CD4-positive, CD25-positive, alpha-beta regulatory T cell (primary cell): ENCODE measurements at places on chromosomes 6 and 20. TPM values are rescaled to one million over a fixed set of nuclear protein-coding genes. Genes with fewer than 3 reads are reported as not detected.

Gene LGSN
- polyA plus RNA-seq: not detected

Gene GPR6
- polyA plus RNA-seq: not detected

Gene TRIM10
- polyA plus RNA-seq: not detected

Gene SYCP2
- polyA plus RNA-seq: 1.1 TPM

Gene SAYSD1
- 23.0 TPM for polyA plus RNA-seq

Gene THBD
- not detected for polyA plus RNA-seq

Gene NMBR
- not detected for polyA plus RNA-seq

GRCh38 chr6:90440586-90441283 lies 144.1 kb upstream of the BACH2 start:
- H3K36me3 ChIP-seq: no peaks in the 10 kb centered on the region
- no peaks in the 10 kb centered on the region for H3K27me3 ChIP-seq
- no peaks in the 10 kb centered on the region for H3K4me1 ChIP-seq
- H3K27ac ChIP-seq: no peak overlapping the region

DNA sequence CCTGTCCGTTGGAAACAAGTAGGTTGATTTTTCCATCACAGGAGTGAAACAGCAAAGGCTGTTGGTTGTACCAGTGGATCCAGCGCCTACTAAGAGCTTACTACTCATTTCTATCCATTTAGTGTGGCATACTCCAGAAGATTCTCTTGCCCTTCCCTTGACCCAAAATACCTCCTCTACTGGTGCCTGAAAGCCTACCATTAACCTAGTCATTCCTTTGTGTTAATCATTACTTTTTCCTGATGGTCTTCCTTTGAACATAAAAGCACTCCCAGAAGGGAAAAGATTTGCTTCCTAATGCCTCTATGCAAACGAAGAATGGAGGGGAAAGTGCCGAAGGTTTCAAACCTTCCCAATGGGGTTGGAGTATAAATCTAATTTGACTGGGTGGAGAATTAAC lies 123.3 kb downstream of the QRSL1 start:
- no peak overlapping the region for H3K4me3 ChIP-seq
- no peaks in the 10 kb centered on the region for H3K36me3 ChIP-seq
- DNase-seq: no peak
- no peaks in the 10 kb centered on the region for H3K4me1 ChIP-seq

DNA sequence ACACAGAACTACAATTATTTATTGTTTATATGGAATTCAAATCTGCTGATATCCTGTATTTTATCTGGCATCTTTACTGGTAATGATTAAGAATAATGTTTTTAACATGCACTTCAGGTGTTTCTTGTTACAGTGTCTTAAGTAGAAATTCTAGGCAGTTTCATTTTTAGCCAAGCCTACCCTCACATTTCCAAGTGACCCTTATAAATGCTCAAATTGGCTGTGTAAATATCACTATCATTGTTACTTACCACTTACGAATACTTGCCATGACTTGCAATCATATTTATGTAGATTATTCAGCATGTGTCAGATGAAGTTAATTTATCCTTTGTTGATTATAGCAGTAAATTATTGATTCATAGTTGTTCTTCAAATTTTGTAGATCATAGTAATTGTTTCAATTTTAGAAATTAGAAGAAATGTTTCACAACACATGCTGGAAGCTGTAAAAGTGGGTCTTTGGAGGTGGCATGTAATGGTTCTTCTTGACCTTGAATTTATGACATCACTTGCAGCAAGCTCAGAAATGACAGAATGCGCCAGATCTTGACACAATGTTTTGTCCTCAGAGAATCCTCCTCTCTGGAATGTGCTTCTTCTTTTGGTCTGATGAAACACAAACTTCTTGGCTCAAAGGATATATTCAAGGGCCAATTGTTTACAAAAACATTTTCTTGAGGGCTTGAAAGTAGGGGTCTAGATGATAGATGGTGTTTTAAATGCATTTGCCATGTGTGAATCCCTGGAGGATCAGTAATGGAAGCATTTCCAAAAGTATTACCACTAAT lies 471.8 kb downstream of the COL12A1 start:
- H3K4me3 ChIP-seq: no peak overlapping the region
- DNase-seq: no peak
- H3K4me1 ChIP-seq: no peaks in the 10 kb centered on the region
- H3K27me3 ChIP-seq: no peaks in the 10 kb centered on the region
- H3K36me3 ChIP-seq: no peaks in the 10 kb centered on the region

- H3K27ac ChIP-seq: no peak overlapping the region
- H3K36me3 ChIP-seq: no peaks in the 10 kb centered on the region
Measured at GRCh38 chr20:9565910-9566550, 51.6 kb downstream of the LAMP5 start.

GRCh38 chr6:90144396-90144795 lies 152.2 kb downstream of the BACH2 start:
- H3K4me3 ChIP-seq: no peak overlapping the region
- no peak overlapping the region for H3K27ac ChIP-seq

GRCh38 chr20:23909390-23909789 lies 29.8 kb upstream of the CST5 start:
- H3K4me3 ChIP-seq: no peak overlapping the region
- no peak overlapping the region for H3K27ac ChIP-seq
- DNase-seq: no peak
- no peaks in the 10 kb centered on the region for H3K4me1 ChIP-seq
- H3K36me3 ChIP-seq: no peaks in the 10 kb centered on the region

- no peak overlapping the region for H3K4me3 ChIP-seq
- H3K36me3 ChIP-seq: no peaks in the 10 kb centered on the region
- no peaks in the 10 kb centered on the region for H3K4me1 ChIP-seq
- no peaks in the 10 kb centered on the region for H3K27me3 ChIP-seq
Measured at GRCh38 chr20:2914160-2914559, 40.9 kb downstream of the PTPRA start.

DNA sequence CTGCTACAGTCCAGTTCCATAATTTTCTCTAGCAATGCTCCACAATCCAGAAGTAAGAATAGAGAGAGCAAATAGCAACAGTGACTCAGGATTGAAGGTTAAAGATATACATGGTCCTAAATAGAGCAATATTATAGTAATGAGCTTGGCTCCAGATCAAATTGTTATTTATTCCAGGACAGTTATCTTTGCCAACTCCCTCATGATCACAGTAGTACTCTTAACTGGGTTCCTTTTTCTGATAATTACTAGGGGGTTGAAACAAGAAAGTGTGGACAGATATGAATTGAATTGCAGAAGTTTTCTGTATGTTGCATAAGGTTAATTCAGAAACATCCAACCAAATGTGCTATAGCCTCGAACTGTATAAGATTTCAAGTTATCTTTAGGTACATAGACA lies 11.9 kb downstream of the FAM184A start:
- no peak for DNase-seq
- no peaks in the 10 kb centered on the region for H3K4me1 ChIP-seq
- H3K36me3 ChIP-seq: no peaks in the 10 kb centered on the region
- no peak overlapping the region for H3K27ac ChIP-seq
- H3K27me3 ChIP-seq: no peaks in the 10 kb centered on the region
- H3K4me3 ChIP-seq: no peak overlapping the region

DNA sequence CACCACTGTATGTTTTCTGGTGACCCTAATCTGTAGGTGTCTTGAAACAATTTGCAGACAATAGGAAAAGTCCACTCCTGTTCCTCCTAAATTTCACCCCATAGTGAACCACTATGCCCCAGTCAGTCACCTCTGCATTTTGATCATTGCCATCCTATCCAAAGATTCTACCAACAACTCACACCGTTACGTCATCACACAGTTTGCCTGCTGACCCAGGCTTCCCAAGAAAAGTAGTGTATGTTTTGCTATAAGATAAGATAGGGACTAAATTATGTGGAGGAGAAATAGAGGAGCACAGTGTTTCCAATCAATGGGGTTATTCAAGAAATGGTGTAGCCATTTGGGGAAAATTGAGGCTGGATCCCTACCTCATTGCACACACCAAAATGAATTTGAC lies 58.8 kb downstream of the GNAS start:
- DNase-seq: no peak
- no peaks in the 10 kb centered on the region for H3K27me3 ChIP-seq
- H3K4me1 ChIP-seq: peaks cover 23% of the 10 kb centered on the region
- H3K27ac ChIP-seq: no peak overlapping the region
- no peak overlapping the region for H3K4me3 ChIP-seq

- H3K4me3 ChIP-seq: no peak overlapping the region
- H3K36me3 ChIP-seq: no peaks in the 10 kb centered on the region
Measured at GRCh38 chr20:46322641-46323040, 14.3 kb upstream of the CDH22 start.

DNA sequence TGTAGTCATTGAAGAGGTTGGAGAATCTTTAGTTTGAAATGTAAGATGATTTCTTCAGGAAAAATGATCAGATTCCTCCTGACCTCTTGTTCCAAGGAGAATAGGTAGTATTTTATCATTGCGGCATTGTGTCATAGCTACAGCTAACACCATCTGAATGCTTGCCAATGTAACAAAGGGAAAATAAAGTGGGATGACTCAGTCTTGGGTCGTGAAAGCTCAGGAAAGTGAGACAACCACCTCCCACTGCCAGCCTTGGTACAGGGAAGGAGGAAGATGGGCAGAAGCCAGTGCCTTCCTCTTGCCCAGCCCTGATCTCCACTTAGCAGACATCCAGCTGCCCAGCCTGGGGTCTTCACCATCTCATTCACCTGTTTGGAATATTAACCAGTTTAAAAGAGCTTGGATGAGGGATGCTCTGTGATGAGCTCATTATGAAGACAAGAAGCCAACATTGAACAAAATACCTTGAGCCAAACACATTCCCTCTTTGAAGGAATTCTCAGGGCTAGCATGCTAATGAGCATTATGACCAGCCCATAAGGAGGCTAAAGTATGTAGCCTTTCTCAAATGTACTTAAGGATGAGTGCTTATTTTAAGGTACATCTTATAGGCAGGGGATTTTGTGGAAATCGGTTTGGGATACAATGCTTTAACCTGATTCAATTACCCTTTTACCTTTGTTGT lies 40.0 kb upstream of the APCDD1L start:
- no peaks in the 10 kb centered on the region for H3K4me1 ChIP-seq
- DNase-seq: no peak
- H3K27me3 ChIP-seq: no peaks in the 10 kb centered on the region
- no peaks in the 10 kb centered on the region for H3K36me3 ChIP-seq
- no peak overlapping the region for H3K27ac ChIP-seq
- no peak overlapping the region for H3K4me3 ChIP-seq

DNA sequence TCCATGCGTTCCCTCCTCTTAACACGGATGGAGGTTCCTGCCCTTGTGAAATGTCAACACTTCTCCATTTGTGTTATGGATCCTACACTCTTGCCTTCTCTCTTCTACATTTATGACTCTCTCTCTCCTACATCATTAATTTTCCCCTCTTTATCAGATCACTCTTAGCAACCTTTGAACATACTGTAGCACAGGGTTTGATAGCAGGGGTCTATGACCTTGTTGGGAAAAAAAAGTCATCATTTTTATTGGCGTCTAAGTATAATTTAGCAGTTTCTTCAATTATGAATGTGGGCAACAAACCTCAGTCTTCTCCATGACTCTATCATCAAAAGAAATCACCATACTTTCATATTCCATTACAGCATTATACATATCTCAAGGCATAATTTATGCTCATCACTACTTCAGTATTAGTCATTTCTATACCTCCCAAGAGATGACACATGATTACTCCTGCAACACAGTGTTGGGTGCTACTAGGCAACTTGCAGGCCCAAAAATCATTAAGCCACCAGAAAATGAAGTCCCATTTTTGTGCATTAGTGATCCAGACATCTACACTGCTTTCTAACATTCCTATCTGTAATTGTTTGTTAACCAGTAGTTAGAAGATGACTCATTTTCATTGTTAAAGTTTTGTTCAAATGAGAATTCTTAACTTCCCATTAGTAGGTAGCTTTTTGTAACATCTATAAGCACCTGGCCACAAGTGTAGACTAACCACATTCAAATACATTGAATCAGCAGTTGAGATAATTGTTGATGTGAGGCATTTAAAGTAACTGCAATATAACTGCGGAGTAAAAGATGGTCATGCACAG lies 9.5 kb downstream of the CYP39A1 start:
- H3K36me3 ChIP-seq: no peaks in the 10 kb centered on the region
- H3K27ac ChIP-seq: no peak overlapping the region
- no peaks in the 10 kb centered on the region for H3K27me3 ChIP-seq
- no peak overlapping the region for H3K4me3 ChIP-seq

DNA sequence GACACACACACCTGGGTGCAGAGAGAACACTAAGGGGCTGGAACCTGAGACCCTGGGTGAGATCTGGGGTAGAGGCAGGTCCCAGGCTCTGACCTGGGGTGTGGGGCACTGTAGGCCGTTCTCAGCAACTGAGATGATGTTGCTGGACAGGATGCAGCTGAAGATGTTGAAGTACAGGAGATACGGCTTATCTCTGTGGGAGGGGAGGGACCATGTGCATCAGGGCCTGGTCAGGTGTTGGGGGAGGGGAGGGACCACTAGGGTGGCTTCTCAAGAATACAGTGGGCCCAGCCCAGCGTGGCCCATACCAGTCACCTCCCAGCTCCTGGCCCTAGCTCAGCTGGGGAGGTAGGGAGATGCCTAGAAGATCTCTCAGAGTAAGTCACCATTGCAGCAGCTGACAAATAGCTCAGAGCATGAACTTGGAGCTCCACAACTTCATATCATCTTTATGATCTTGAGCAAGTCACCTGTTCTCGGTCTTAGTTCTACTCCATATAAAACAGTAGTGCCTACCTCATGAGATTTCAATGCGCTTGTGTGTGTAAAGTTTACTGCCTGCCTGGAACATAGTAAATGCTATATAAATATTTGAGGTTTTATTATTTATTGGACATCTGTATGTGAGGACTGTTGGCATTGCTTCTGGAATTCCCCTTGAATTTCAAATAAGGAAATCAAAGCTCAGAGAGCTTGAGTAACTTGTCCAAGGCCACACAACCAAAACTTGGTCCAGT lies 3.8 kb downstream of the SLC44A4 start:
- no peaks in the 10 kb centered on the region for H3K27me3 ChIP-seq
- peaks cover 6% of the 10 kb centered on the region for H3K36me3 ChIP-seq
- no peak overlapping the region for H3K4me3 ChIP-seq
- no peak overlapping the region for H3K27ac ChIP-seq
- no peak for DNase-seq

DNA sequence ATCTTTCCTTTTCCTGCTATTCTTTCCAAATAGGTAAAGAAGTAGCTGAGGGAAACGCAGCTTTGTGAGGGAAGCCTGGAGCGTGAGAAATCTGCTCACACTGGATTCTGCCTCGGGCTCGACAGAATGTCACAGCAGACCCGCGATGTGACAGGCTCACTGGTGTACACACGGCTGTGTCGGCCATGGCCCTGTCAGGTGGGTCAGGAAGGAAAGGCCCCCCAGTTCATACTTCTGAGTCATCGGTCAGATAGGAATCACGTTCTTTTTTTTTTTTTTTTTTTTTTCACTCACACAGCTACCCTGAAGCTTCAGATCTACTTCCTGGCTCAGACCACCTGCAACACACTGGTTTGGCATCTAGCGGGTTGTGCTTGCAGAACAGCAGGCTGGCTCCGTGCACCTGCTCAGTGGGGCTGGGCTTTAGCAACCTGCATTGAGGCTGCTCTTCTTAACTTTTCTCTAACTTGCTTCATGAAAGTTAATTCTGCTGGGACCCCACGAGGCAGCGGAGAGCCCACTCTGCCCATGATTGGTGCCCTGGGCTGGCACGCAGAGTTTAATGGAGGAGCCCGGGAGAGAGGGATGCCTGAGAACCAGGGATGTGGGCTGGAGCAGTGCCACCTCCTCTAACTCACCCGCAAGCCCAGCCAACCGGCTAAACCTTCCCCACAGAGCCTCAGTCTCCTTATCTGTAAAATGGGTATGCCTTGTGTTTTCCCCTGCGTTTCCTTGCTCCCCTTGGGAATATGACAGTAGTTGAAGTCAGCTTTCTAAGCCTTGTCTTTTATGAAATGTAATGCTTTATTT lies 61.5 kb upstream of the FNDC1 start:
- no peaks in the 10 kb centered on the region for H3K27me3 ChIP-seq
- peak; percentile 71 for DNase-seq
- no peaks in the 10 kb centered on the region for H3K36me3 ChIP-seq
- peak overlapping the region; percentile 92 for H3K27ac ChIP-seq
- H3K4me3 ChIP-seq: peak overlapping the region; percentile 87
